ENCODE measurements at places on chromosomes 5 and 9. TPM values are rescaled to one million over a fixed set of nuclear protein-coding genes. Genes with fewer than 3 reads are reported as not detected.

DNA sequence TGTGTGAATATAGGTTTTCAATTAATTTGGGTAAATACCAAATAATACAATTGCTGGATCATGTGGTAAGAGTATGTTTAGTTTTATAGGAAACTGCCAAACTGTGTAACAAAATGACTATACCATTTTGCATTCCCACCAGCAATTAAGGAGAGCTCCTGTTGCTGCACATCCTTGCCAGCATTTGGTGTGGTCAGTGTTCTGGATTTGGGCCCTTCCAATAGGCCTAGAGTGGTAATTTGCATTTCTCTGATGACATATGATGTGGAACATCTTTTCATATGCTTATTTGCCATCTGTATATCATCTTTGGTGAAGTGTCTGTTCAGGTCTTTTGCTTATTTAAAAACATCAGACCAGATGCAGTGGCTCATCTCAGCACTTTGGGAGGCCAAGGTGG is 11.6 kb upstream of the RFK start:
- DNase-seq = no peak

DNA sequence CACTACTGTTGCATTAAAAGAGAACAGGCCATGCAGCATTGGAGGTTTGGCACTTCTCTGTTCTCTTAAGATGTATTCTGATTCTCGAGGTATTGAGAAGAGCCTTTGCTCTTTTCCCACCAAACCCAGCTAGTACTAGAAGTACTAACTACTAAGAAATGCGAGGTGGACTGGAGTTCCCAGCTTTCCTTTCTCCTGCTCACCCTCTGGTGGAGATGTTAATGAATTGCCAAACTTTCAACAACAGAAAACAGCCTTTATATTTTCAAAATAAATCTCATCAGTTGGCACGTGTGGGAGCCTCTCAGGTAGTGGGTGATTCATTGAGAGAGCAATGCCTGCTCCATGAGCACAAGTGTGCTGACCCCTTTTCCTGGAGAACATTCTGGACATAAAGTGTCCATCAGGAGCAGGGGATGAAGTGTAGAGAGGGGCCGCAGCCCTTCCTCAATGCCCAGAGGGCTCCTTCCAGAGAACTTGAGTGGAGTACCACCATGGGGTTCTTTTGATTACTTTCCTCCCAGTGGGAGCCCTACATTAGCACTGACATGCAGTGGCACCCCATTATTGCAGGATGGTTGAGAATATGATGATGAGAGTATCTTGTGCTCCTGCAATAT is 45.7 kb downstream of the TMEM174 start:
- no peak for DNase-seq

DNA sequence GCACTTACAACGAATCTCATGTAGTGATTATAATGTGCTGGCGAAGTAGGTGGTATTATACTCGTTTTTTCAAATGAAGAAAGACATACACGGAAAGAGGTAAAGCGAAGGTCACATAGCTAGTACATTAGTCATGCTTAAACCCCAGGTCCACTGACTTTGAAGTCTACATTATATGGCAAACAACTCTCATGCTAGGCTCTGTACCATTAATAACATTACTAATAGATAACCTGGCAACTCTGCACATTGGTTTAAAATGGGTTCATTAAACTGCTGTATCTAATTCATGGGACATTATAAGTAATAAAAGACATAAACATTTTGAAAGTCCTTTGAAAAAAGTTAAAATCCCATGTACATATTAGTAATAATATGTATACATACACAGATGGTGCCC is 21.2 kb downstream of the FYB1 start:
- DNase-seq = no peak

DNA sequence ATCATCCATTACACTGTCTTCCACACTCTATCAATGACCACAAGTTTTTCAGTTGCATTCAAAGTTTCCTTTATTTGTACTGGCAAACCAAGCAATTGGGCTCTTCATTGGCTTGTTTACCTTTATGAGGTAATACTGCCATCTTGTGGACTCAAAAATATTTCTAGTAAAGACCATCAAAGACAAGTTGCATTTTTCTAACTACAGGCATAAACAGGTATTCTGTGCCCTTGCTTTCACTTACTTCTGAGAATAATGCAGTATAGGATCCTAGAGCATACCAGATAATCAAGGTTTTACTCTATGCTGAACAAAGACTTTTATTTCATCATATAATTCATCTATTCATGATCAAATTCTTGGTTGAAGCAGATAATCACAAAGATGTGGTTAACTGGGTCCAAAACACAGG is 173.7 kb upstream of the POU5F2 start:
- no peak for DNase-seq

DNA sequence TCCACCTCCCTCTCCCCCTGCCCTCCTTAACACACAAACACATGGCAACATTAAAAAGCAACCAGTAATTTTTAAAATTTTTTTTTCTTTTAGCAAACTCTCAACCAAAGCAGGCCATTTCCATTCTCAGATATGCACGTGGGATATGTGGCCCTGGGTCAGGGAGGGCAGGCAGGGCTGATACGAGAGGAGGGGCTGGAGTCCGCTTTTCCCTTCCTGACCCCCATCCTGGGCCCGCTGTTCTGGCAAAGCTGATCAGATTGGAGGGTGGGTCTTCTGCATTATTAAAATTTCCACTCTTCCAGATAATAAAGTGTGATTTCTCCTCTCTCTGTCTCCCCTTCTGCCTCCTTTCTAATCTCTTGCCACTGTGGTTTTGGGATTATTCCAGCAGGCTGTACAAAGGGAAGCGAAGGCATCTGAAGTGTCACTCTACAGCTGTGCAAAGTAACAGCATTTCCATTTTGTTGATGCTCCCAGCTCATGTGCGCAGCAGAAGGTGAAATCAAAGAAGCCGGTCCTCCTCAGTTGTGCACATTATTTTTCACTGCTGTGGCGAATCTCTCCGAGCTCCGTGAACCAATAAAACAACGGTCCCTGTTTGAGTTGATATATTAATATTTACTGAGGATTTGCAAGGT is 12.0 kb downstream of the IRX1 start:
- DNase-seq = no peak

GRCh38 chr5:37975531-37975930 is 135.7 kb upstream of the GDNF start:
- DNase-seq = no peak

DNA sequence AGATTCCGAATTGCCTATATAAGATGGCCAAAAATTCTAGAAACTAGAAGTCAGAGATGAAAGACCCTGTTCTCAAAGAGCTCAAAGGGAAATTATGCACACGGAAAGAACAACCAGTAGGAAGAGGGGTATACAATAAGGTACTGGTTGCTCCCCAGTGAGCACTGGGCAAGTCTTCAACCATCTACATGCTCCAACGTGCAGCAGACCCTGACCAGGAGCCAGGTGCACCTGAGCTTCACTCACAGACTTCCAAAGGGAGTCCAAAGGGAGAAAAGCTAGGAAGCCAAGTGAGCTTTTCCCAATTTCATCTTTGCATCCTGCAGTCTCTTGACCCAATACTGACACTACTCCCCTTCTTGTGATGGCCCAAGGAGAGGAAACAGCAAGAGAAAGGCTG is 3.9 kb downstream of the REEP5 start:
- no peak for DNase-seq

DNA sequence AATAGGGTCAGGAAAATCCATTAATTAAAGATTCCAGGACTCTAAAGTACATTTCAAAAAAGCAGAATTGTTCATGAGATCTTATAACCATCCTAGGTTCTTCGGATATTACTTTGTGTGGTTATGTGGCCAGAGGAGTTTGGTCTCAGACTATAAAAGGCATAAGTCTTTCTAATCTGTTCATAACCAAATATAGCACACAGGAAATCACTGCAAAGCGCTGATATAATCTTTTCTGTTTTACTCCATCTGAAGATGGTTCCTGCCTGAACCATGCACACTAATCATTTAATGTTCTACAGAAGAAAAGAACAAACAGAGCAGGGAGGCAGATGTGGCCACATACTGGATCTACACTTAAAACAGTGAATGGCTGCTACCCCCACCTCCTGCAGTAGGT is 182.8 kb downstream of the SEMA5A start:
- no peak for DNase-seq

GRCh38 chr5:66143473-66144073 is 527 bp upstream of the SREK1 start:
- DNase-seq = no peak

GRCh38 chr9:130823435-130823834 is 11.6 kb upstream of the ABL1 start:
- DNase-seq = no peak

- no peak for DNase-seq
Measured at GRCh38 chr5:56350597-56351170, 117.6 kb upstream of the ANKRD55 start.

GRCh38 chr9:71479621-71480020 is 288.7 kb downstream of the CEMIP2 start:
- DNase-seq = no peak

DNA sequence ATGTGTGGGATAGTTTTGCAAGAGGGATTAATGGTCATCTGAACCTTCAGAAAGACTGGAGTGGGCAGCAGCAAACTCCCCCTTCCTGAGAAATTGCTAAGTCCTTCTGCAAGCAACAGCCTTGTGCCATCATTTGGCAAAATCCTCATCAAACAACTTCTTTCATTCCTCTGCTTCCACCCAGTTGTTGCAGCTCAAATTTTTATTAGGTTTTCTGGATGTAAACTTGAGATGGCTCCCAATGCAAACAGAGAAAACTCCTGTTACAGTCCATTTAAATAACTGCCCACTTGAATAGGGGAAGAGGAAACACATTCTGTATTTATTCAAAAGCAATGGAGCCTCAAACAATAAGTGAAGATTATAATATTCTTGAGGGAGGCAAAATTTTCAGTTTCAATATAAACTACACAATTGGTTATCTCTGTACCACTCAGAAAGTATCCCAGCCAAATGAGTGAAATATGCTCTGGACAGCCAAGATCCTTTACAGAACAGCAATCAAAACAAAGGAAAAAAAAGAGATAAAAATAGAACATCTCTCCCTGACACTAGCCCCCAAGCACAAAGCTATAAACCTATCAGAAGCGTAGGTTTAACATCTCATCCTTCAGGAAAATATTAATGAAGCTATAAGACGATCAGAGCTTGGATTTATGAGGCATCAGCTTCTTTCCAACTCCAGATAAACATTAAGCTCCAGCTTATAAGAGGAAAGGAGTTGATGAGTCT is 17.3 kb upstream of the DAP start:
- no peak for DNase-seq

DNA sequence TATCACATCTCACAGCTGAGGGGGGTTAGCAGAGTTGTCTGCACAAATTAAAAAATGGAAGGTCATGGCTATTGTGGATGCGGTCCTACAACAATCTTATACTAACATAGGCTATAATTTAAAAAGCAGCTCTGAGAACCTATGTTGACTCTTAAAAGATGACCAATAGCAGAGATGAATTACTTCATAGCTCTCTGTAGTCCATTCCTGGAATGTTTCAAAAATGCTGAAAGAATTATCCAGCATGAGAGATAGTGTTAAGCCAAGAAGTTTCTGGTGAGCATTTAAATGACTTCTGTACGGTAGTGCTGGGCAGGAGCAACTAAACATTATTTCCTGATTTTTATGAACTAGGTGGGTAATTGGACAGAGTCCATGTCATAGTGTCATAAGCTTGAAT is 218.2 kb upstream of the NUDT12 start:
- no peak for DNase-seq

DNA sequence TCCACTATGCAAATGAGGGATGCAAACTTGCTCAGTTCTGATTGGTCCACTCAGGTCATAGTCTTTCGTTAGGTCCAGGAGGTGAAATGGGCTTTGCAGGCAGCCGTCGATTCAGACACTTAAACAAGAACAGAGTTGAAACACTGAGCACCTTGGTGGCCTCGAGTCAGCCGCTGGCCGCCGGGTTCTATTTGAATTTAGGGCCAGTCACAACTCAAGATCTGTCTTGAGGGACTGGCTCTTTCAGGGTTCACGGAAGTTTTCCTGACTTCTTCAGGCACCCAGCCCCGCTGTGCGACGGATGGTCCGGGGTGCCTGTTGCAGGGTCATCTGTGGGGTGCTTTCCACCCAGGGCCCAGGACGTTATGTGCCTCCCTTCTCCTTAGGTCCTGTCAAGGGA is 412.8 kb upstream of the IRX4 start:
- DNase-seq = no peak

DNA sequence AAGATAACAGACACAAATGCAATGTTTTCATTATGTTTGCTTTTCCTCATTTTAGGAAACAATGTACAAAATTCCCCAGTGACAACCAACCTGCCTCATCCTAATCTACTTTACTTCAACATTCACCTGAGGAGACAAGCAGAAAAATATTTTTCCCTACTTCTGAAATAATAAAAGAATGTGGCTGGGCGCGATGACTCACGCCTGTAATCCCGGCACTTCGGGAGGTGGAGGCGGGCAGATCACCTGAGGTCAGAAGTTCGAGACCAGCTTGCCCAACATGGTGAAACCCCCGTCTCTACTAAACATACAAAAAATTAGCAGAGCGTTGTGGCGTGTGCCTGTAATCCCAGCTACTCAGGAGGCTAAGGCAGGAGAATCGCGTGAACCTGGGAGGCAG is 36.9 kb downstream of the MYO10 start:
- DNase-seq = no peak

DNA sequence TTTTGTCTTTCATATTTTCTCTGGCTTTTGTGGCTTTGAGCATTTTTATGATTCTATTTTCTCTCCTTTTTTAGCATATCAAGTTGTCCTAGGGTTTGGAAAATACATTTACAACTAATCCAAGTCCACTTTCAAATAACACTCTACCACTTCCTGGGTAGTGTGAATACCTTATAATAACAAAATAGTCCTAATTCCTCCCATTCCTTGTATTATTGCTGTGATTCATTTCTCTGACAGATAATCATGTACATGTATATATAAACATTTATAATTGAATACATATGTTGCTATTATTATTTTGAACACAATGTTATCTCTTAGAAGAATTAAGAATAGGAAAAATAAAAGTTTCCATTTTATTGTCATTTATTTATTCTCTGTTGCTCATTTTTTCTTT is 14.9 kb upstream of the ADAM19 start:
- no peak for DNase-seq

DNA sequence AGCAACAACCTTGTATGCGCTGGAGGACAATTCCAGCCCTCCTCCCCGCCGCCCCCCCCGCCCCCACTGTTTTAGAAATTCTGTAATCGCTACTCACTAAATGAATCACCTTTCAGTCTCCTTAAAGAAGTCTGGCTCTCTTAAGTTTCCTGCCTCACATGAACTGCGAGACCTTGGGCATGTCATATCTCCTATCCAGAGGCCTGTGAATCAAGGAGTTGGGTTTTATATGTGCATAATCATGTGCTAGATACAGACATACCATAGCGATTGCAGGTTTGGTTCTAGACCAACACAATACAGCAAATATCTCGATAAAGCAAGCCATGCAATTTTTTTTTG is 337 bp upstream of the DMAC1 start:
- DNase-seq = no peak

- no peak for DNase-seq
Measured at GRCh38 chr5:135184646-135185045, 150.6 kb upstream of the PITX1 start.

- no peak for DNase-seq
Measured at GRCh38 chr5:147190331-147190730, 44.5 kb upstream of the STK32A start.

The SLC22A4 gene
- 2.3 TPM for total RNA-seq

The PCDHB16 gene
- 3.3 TPM for total RNA-seq

The FBP1 gene
- total RNA-seq = 3.8 TPM

The PCDHB13 gene
- total RNA-seq = 9.3 TPM

The AIF1L gene
- 8.3 TPM for total RNA-seq

The SPOCK1 gene
- 63.8 TPM for total RNA-seq

The JAKMIP2 gene
- 1.7 TPM for total RNA-seq

The BTNL3 gene
- 4.1 TPM for total RNA-seq

The FLT4 gene
- total RNA-seq = 23.5 TPM

The CARTPT gene
- total RNA-seq = 18.2 TPM

The FOXD4L5 gene
- total RNA-seq = 0.24 TPM

The OLFM1 gene
- 13.9 TPM for total RNA-seq

The PTPRD gene
- total RNA-seq = 32.5 TPM

The MATR3 gene
- total RNA-seq = 243 TPM
